ENCODE measurements at places on chromosomes 5 and 9. TPM values are rescaled to one million over a fixed set of nuclear protein-coding genes. Genes with fewer than 3 reads are reported as not detected.

The NR5A1 gene
- not detected for total RNA-seq

The ABCA1 gene
- 207 TPM for total RNA-seq

The CCDC183 gene
- 0.32 TPM for total RNA-seq

The MOB3B gene
- 0.16 TPM for total RNA-seq

The LCN9 gene
- not detected for total RNA-seq

The F2RL2 gene
- total RNA-seq, result 10.4 TPM

The BRINP1 gene
- not detected for total RNA-seq

The ARL14EPL gene
- 0.69 TPM for total RNA-seq

The UIMC1 gene
- total RNA-seq, result 26.9 TPM

All from bronchial smooth muscle cell (primary cell).